ENCODE measurements at places on chromosomes 5 and 9. TPM values are rescaled to one million over a fixed set of nuclear protein-coding genes. Genes with fewer than 3 reads are reported as not detected.

The ZNF483 gene
- 1.5 TPM for total RNA-seq

The SOX30 gene
- under 0.01 TPM for total RNA-seq

- DNase-seq: peak; percentile 27
These were observed 26.6 kb downstream of the MRPL22 start for GRCh38 chr5:154967421-154968024.

DNA sequence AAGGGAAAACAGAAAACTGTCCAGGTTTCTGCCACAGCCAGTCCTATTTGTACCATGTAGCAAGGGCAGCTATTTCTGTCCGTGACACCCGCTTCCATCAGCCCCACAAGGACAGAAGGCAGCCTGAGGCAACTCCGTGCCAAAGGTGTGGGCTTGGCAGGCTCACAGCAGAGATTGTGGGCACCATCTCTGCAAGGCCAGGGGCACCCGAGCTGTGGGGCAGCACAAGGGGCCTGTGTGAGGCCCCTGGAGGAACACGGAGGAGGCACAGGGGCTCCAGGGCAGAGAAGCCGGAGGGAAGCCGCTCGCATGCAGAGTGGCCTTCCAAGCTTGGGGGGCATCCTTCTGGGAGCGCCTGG lies 43.5 kb downstream of the COL23A1 start:
- no peak for DNase-seq

DNA sequence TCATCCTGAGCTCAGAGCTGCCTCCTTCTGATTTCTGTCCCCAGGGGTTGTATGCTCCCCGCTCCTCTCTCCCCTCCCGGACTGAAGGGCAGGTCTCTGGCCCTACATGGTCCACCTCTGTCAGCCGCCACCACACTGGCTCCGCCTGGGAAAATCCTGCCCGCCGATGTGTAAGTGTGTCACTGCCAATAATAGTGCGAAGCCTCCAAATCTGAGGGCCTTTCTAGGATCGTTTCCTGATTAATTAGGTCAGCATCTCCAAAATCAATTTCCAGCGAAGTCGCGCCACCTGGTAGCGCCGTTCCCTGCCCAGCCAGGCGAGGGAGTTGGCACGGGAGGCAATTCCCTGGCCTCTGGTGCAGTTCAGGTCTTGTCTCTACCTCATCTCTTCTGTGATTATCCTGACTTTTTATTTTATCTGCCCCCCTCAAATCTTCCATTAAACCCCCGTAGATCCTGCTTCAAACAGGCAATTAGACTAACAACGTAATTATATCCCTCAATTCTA lies 73.5 kb downstream of the ZNF618 start:
- no peak for DNase-seq

All from fibroblast of lung (primary cell).